Sigmoid colon (tissue), 7 donors: ENCODE measurements at places on chromosomes 5 and 9. TPM values are rescaled to one million over a fixed set of nuclear protein-coding genes. Genes with fewer than 3 reads are reported as not detected.
A peak's percentile ranks its signal among the peaks of the same experiment; 100 is the strongest.

Gene PPP1R26
- total RNA-seq, result 12.7 TPM

DNA sequence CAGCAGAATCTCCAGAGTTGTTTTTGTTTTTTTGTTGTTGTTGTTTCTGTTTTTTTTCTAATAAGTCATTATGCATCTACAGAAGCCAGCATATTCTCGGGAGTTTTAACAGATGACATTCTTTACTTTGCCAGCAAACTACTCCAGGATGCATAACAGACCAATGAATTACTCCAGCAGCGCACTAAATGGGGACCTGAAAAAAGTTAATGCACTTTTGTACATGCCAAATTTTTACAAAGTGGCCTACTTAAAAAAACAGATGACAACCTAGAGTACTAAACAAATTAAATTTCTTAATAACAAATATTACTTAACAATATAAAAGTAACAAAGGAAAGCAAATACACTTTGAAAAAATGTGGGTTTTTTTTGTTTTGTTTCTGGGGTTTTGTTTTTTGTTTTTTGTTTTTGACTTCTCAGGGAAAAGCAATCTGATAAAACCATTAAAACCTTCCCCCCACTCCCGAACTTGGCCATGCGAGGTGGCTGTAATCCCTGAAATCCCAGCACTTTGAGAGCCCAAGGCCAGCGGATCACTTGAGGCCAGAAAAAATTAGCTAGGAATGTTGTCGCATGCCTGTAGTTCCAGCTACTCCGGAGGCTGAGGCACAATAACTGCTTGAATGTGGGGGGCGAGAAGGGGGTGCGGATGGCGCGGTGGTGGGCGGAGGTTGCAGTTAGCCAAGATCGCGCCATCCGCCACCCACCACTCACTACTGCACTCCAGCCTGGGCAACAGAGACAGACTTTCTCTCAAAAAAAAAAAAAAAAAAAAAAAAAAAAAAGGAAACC is 352.4 kb downstream of the CETN3 start:
- no peak for DNase-seq

DNA sequence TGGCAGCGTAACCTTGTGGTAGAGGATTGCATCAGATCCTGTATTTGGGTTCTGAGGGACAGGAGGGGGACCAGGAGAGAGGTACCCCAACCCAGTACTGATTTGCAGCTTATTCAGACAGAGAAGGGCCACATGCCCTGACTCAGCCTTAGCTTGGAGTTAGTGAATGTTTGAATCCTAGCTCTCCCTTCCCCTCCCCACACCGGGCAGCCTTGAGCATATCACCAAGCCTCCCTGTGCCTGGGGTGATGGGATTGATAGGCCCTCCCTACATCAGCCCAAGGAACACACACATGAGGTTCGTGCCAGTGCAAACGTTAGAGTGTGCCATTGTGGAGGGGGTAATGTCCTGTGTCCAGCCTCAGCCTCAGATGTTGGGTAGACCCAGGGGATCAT is 71.9 kb downstream of the AMBP start:
- peak; percentile 43 for DNase-seq

Gene HSPB3
- total RNA-seq, result 5.3 TPM

Gene MAN2A1
- total RNA-seq, result 58.4 TPM

Gene NDUFAF2
- 45.1 TPM for total RNA-seq

GRCh38 chr9:35051069-35051967 is 21.1 kb downstream of the VCP start:
- no peak for DNase-seq

GRCh38 chr9:95048225-95049087 is 269.1 kb downstream of the FANCC start:
- no peak for DNase-seq

Gene PCDHA3
- 1.1 TPM for total RNA-seq

Gene KCNV2
- total RNA-seq, result not detected

- DNase-seq, result no peak
Observed at GRCh38 chr9:76913467-76913866, 7.6 kb upstream of the PRUNE2 start.

DNA sequence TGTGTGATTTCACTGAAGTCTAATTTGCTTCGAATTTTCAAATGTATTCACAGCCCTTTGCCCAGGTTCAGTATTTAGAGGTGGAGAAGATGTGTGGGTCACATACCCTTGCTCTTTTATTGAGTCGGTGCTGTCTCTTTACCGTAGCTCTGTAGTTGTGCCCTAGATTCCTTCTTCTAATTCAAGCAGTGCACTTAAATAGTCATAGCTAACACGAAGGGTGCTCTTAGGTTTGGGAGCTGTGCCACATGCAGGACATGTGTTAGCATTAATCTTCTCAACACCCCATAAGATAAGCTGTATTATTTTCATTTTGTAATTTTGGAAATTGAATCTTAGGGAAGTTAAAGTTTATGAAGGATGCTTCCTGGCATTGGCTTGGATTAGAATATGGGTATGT is 293.3 kb downstream of the MAST4 start:
- no peak for DNase-seq

- DNase-seq, result no peak
Observed at GRCh38 chr5:8034852-8035251, 165.9 kb downstream of the MTRR start.

Gene DMGDH
- total RNA-seq, result 1.8 TPM

- DNase-seq, result no peak
Observed at GRCh38 chr5:36561601-36562000, 44.8 kb upstream of the SLC1A3 start.

Gene ZMYND19
- 7.2 TPM for total RNA-seq

Gene IL4
- not detected for total RNA-seq

DNA sequence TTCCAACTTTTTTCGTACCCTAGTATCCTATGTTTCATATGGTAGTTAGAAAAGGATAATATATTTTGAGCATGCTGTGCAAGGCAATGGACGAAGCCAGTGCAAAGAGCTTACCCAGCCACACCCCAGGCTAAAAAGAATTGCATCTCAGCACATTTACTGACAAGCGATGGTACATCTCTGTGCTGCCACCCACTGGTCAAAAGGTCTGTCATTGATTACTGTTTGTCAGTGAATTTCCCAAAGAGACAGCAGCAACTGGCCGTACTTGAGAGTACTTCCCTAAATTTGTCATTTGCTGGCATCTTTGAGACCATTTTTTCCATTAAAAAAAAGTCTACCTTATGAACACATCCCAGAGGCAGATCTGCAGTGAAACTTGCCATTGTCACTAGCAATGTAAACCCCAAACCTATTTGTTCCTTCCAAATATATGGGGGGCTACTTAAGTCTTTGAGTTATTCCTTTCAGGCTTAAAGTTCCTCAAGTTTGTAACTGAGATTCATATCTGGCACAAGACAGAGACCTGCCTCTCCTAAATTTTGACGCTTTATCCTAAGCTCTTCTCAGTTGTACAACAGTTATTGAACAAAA is 184.3 kb downstream of the CTNND2 start:
- no peak for DNase-seq

Gene NOTCH1
- 36.0 TPM for total RNA-seq

DNA sequence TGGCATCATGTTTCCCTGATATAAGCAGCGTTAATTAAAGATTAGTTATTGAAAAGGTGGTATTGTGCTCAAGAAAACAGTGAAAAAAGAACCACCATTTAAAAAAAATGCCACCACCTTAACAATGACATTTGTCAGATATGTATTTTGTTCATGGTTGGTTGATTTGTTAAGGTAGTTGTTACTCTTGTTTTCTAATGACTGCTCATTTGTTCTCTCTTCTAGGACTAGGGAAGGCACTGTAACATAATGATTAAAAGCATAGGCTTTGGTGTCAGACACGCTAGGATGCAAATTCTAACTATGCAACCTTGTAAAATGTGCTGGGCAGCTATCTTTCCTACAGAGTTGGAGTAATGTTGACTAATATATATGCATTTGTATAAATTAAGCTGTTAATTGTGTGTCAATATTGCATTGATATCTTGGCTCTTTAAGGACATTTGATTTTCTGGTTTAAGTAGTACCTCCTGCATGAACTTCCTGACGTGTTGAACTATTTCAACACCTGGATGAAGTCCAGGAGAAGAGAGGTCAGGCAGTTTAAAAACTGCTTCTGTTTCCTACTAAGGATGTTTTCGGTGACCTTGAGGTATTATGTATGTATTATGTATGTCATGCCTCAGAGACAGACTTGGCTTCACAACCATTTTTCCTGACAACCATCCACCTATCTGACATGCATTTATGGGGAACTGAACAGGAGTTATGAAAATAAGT is 77.8 kb downstream of the MUSK start:
- no peak for DNase-seq

GRCh38 chr9:7977586-7977985 is 178.0 kb upstream of the DMAC1 start:
- DNase-seq, result no peak

GRCh38 chr5:167623354-167623753 is 668.1 kb upstream of the WWC1 start:
- DNase-seq, result no peak

Gene SPATA31E1
- not detected for total RNA-seq

DNA sequence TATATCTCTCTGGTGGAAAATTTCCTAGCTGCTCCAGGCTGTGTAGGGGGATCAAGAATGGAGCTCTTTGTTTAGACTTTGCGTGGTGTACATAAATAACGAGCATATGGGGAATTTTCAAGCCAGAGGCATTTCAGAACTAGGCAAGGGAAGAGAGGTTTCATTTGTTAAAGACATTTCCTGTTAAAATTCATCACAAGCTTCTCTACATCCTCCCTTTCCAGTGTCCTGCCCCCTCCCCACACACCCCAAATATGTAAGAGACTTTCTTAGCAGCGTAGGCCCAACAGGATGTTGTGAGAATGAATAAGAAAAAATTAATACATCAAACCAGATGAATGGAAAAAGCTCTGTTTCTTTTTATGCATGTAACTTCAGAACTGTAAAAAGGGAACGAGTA is 150.3 kb downstream of the GPBP1 start:
- no peak for DNase-seq

Gene ITGA1
- 195 TPM for total RNA-seq

GRCh38 chr5:71695595-71695994 is 23.5 kb upstream of the CARTPT start:
- no peak for DNase-seq

GRCh38 chr9:96875461-96876142 is 21.3 kb upstream of the ZNF782 start:
- DNase-seq, result no peak

DNA sequence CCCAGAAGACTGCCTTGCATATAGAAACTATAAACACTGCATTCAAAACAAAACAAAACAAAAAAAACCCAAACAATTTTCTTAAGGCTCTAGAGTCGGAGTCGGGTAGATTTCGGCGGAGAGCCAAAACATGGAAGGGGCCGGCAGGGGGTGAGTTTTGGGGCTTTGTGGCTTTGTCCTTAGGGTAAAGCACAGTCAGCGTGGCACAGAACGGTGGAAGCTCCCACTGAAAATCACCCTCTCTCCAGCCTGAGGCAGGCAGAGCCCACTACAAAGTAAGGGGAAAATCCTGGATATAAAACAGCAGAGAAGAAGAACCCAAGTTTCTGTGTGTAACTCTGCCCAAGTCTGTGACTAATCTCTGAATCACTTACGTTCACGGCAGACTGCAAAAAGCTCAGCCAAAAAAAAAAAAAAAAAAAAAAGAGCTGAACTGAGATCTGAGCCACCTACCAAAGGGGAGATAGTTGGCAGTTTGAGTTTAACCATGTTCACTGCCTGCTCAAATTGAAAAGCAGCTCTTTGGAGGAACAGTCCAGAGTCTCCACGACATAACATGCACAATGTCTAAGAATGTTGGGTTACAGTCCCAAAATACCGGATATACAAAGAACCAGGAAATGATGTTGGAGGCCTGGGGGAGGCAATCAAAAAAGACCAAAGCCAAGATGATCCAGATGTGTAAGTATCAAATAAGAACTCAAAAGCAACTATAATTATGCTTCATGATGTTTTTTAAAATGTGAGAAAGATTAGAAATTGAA is 26.6 kb upstream of the OR2K2 start:
- DNase-seq, result peak; percentile 69

DNA sequence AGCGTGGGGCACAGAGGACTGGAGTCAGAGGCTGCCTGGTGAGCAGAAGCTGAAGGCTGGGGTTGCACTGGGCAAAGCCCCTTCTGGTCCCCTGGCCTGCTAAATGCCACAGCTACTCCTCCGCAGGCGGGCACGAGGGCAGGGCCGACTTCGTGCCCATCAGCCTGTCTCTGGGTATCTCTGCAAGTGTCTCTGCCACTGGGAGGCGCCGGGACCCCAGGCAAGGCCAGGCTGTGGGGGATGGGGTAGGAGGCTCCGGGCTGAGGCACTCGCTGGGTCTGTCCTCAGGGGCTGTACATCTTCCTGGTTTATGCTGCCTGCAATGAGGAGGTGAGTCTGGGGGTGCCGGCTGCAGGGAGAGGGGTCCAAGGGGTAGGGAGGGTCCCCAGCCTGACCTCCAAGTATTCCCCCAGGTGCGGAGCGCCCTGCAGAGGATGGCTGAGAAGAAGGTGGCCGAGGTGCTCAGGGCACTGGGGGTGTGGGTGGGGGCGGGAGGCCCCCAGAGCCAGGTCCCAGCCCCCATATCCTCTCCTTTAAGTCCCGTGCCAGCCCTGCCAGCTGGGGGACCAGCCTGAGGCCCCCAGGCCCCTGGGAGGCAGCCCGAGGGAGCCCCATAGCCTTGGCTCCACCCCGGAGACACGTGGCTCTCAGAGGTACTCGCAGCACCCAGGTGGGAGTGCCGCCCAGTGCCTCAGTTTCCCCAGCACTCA is 25.1 kb downstream of the ADGRD2 start:
- no peak for DNase-seq

Gene DPYSL3
- 159 TPM for total RNA-seq

Gene MYO10
- total RNA-seq, result 3.9 TPM

Gene ECSCR
- total RNA-seq, result 16.4 TPM

DNA sequence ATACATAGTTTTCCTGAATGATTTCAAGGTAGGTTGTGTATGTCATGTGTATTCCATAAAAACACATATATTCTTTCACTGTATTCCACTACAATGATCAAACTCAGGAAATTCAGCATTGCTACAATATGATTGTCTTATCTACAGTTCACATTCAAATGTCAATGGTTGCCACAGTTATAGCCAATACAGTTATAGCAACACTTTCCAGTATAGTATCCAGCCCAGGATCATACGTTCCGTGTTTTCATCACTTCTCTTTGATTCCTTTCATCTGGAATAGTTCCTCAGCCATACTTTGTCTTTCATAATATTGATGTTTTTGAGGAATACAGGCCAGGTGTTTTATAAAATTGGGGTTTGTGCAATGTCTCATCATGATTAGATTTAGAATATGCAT is 9.5 kb downstream of the OR2S2 start:
- no peak for DNase-seq

GRCh38 chr9:120536094-120536493 is 43.9 kb downstream of the CDK5RAP2 start:
- no peak for DNase-seq

DNA sequence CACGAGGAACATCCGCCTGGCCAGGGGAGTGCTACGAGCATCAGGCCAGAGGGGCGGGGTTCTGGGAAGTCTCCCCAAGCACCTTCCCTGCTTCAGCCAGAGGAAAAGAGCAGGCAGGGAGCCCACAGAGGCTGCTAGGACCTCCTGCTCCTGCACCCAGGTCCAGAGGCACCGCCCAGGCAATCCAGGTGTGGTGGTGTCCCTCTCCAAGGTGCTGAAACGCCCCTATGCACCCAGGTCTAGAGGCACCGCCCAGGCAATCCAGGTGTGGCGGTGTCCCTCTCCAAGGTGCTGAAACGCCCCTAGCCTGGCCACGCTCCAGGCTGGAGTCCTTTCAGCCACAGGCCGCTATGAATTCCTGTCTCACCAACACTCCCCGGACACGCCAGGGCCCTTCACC is 10.7 kb upstream of the UBAC1 start:
- peak; percentile 52 for DNase-seq
